ENCODE measurements at places on chromosomes 16 and 17.
A peak's percentile ranks its signal among the peaks of the same experiment; 100 is the strongest.

GRCh38 chr17:66268247-66268927, 34.0 kb upstream of the PRKCA start:
- no peak for ATAC-seq

DNA sequence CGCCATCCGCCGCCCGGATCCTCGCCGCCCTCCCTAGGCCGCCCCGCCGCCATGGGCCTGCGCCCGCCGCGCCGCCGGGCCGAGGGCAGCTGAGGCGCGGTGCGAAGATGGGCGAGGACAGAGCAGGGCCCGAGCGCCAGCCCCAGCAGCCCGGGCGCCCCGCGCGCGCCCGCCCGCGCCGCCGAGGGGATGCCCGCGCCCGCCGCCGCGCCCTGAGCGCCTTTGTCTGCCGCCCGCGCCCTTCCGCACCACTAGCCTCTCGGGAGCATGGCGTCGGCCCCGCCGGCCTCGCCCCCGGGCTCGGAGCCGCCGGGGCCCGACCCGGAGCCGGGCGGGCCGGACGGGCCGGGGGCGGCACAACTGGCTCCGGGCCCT, 278 bp downstream of the RAB11FIP3 start:
- peak; percentile 59 for ATAC-seq

GRCh38 chr16:83842291-83842690, 34.5 kb downstream of the HSBP1 start:
- ATAC-seq = no peak

DNA sequence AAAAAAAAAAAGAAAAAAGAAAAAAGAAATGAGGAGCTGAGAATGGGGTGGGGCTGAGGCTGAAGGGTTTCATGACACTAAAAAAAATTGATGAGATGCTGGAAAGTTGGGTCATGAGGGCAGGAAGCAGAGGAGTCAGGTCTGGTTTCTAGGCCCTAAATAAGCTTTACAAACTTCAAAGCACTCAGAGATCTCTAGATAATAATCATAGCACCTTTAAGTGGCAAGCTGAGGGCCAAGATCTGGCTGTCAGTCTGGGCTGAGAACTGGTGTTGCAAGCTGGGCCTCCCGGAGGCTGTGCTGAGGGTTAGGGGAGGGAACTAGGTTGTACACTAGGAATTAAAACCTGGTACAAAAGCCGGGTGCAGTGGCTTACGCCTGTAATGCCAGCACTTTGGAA, 6.4 kb downstream of the ZNF764 start:
- ATAC-seq = peak; percentile 93

GRCh38 chr17:65729207-65729606, 167.8 kb upstream of the AXIN2 start:
- ATAC-seq = no peak

GRCh38 chr17:64390044-64390443, 616 bp downstream of the PECAM1 start:
- ATAC-seq = no peak

GRCh38 chr17:27569257-27569722, 61.7 kb upstream of the LGALS9 start:
- peak; percentile 46 for ATAC-seq

DNA sequence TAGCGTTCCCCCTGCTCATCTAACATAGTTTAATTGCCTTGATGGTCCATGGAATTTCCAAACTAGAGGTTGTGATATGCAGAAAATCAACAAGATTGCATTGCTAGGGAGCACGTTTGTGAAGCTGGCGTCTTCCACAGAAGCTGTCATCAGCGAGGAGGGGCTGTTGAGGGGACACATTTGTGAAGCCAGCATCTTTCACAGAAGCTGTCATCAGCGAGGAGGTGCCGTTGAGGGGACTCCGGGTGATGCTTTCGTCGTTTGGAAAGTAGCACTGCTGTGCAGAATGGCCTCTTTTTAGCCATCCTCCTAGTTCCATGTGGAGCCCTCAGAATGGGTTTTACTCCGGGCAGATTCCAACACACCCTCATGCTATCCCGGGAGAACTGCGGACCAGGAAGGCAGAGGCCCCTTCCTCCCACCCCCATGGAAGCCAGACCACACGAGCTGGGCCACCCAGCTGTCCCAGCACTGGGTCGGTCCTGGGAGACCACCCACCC, 119.6 kb upstream of the CHMP6 start:
- ATAC-seq = no peak

DNA sequence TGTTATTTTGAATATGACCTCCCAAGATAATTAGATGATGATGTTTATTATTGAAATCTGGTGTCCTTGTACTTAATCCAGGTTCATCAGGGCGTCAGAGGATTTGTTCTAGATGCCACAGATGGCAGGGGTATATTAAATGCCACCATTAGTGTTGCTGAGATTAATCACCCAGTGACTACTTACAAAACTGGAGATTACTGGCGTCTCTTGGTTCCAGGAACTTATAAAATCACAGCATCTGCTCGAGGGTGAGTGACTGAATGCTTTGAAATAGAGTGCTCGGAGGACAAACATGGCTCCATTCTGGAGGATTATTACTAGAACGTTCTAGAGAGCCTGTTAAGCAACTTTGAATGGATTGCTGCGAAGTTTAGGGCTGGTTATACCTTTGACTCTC, 33.5 kb upstream of the GOSR1 start:
- ATAC-seq = no peak

DNA sequence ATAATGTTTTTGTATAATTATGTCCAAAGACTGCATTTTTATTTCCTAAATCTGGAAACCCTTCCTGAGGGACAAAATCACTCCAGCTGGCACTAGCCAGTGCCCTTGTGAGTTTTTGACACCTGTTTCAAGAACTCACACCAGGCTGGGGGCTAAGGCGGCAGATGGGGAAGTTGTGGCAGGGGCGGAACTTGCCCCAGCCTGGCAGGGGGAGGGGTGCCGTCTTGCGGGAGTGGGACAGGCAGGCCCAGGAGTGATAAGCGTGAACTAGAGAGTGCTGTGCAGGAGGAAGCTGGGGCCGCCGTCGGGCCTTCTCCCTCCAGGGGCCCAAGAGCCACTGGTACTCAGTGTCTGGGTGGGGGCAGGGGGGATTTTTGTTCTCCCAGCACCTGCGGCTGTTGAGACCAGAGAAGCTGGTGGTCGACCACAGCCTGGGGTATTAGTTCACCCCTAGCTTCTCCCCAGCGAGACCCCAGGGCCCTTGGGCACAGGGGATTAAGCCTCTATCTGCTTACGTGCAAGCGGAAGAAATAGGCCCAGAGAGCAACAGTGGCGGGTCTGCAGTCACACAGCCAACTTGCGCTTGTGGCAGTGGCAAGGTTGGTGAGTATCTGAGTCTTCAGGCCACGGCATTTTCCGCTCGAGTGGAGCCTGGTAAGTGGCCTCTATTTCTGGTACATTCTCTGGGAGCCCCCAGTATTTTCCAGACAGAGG, 40.2 kb upstream of the PLCG2 start:
- ATAC-seq = no peak

DNA sequence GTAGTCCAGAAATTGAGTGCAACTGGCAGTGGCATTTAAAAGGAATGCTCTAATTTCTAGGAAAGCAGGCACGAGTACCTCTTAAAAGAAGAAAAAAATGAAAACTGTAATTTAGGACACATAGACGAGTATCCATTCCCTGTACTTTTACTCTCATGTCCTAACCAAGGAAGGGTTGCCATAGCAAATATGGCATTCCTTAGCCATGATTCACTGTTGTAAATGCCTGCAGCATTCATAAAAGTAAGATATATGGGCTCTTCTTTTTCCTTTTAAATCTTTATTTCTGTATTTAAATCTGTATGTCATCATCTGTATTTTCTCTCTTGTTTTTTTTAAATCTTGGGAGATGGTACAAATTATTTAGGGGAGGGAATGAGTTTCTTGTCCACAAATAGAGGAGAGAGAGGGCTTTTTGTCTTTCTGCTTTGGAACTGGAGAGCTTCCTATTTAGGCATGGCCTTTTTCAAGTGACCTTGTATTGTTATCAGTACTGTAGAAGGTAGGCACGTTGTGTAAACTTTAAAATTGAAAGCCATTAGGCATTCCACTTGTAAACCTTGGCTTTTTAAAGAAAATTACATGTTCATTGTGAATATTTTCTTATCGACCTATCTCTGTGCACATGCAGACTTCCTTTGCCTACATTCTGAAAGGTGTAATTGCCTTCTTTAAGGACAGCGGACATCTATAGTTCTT, 50.0 kb downstream of the TENT4B start:
- ATAC-seq = no peak

DNA sequence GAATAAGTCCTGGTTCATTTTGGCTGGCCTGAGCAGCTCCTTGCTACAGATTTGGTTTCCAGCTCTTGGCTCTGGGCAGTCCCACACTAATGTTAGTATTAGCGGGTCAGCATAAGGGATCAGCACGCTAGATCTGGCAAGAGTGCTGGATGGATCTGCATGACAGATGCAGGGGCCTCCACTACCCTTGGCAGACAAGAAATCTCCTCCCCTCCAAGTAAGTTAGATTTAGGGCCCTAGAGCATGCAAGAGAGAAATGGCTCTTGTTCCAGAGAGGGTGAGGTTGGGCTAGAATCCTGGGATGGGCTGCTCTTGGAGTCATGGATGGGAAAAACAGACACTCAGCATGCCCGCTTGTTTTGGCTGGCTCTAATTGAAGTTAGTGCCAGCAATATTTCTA, 414.3 kb downstream of the RBFOX1 start:
- ATAC-seq = no peak

GRCh38 chr16:5751216-5751615, 653.6 kb upstream of the EEF2KMT start:
- no peak for ATAC-seq

DNA sequence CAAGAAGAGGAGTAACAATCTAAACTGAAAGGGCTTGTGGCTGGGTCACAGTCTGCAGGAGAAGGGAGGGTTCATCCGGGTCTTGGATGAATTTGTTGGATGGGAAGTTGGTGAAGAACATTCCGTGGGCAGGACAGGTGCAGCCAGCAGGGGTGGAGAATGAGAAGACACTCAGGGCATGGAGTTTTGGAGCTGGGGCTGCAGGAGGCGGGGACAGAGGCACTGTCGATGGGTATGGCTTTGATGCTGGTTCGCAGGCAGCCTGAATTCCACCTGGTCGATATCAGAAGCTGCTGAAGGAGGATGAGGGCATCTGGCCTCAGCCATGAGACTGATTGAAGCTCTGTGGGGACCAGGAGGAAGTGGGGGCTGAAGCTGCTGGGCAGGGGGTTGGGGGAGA, 36.1 kb upstream of the CBFA2T3 start:
- no peak for ATAC-seq

Measured in activated CD4-positive, CD25-positive, alpha-beta regulatory T cell treated with anti-CD3 and anti-CD28 coated beads, Interleukin-2, amount 50 U/mL, for 24 hours (primary cell).